Left hindlimb (tissue), 1 donor: ENCODE measurements at places on chromosomes 1 and 21.
A peak's percentile ranks its signal among the peaks of the same experiment; 100 is the strongest.

DNA sequence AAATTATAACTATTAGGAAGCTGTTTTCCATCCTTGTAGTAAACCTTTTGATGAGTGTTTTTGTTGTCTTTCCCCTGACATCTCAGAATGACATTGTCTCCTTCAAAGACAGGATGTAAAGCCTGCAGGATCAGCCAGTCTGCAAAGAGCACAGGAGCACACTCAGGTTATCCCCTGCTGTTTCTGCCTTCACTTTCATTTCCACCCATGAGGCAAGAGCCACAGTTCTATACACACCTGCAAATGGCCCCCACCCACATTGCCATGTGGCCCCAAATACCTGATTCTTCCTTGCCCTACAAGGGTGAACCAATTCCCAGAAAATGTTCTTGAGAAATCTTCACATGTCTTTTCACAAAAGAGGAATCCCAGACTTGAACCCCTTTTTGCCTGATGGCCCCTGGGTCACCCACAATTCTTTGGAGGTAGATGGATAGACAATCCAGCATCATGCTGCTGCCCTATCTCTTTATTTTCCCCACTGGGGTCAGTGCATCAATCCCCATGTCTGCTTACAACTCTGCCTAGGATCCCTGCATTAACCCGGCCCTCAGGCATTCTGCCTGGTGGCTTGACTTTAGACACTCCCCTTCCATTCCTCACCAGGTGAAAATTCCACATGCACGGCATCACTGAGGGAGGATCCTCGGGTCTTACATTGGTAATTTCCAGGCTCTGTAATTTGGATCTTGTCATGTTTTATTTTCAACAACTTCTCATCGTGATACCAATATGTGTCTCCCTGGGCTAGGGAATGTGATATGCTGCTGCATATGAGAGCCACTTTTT lies 2.6 kb downstream of the FCRL3 start:
- DNase-seq = no peak

- DNase-seq = no peak
These were observed 1105.3 kb upstream of the TMPRSS15 start for GRCh38 chr21:19508844-19509243.

DNA sequence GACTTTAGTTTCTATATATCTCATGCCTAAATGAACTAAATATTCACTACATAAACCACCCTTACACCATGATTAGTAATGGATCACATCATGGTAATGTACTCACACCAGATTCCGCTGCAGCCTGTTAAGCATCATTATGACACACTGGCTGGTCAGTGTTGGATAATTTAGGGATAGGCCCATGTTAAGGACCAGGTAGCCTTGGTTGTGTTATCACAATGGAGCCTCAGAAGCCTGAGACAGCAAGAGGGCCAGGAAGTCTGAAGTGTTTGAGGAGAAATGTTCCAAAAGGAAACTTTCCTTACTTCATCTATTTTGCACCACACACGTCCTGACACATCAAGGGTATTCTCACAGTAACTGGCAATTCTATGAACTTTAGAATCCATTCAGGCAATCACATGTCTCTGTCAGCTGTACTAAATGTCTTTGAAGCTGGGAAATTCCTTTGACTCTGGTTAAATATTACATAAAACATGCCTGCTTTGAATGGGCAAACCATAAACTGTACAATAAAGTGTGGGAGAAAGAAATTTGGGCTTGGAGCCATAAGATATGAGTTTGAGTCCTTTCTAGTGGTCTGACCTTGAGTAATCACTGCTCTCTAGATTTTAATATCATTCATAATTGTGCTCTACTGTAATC lies 105.3 kb upstream of the DPT start:
- no peak for DNase-seq

GRCh38 chr21:45073301-45074047 lies 906 bp upstream of the ADARB1 start:
- DNase-seq = no peak

- peak; percentile 69 for DNase-seq
These were observed 23.0 kb downstream of the ACTA1 start for GRCh38 chr1:229410692-229411433.

DNA sequence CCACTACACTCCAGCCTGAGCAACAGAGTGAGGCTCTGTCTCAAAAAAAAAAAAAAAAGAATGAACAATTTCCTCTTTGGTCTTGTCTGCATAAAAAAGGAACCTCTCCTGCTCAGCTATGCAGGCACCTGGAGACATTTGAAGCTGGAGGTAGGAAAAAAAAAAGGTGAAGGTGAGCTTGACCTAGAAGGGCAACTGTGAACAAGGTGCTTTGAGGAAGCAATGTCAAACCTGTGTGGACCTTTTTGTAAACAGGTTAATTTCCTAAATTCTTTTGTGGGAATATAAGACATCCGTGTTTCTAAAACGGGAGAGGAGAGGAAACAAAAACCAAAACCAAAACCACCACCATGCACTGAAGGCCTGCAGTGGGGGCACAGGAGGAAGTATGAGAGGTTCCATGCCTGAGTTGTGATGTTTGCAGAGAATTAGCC lies 77.5 kb downstream of the SLC45A1 start:
- no peak for DNase-seq

- no peak for DNase-seq
These were observed 178.9 kb upstream of the CAMK1G start for GRCh38 chr1:209404577-209404976.

DNA sequence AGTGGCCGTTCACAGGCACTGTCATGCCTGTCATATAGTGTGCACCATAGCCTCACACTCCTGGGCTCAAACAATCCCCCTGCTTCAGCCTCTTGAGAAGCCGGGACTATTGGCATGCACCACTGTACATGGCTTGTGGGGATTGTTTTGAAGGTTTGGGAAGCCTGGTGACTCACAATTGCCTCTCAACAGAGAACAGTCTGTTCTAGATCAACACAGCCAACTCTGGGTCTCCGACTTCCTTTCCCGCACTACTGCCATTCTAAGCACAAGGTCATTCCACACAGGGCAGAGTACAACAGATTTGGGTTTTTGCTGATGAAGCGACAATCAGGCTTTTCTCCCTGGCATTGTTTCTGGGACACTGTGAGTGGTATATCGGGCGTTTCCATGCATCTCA lies 15.5 kb upstream of the AHCTF1 start:
- DNase-seq = no peak

GRCh38 chr1:110593902-110594301 lies 12.3 kb downstream of the KCNA2 start:
- no peak for DNase-seq

DNA sequence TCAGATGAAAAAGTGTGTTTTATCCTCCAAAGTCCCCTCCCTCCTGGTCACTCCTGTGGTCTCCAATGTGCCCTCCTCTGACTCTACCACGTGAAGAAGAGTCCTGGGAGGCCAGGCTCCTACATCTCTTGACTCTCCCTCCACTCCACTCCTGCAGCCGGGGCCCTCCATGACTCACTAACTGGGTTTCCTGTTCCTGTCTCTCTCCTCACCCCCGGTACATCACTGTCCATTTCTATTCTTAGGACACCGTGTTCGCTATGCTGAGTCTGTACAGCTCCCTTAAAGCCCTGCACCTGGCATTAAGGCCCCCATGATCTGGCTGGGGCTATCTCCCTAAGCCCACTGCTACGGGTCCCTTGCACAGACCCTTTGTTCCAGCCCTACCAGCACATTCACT lies 93.4 kb downstream of the BCAR3 start:
- no peak for DNase-seq

- no peak for DNase-seq
These were observed 738.5 kb upstream of the CHRM3 start for GRCh38 chr1:238647877-238648276.

- DNase-seq = no peak
These were observed 7.1 kb downstream of the FAM89A start for GRCh38 chr1:231032963-231033362.

- DNase-seq = no peak
These were observed 1.2 kb upstream of the BNIPL start for GRCh38 chr1:151035167-151035566.

DNA sequence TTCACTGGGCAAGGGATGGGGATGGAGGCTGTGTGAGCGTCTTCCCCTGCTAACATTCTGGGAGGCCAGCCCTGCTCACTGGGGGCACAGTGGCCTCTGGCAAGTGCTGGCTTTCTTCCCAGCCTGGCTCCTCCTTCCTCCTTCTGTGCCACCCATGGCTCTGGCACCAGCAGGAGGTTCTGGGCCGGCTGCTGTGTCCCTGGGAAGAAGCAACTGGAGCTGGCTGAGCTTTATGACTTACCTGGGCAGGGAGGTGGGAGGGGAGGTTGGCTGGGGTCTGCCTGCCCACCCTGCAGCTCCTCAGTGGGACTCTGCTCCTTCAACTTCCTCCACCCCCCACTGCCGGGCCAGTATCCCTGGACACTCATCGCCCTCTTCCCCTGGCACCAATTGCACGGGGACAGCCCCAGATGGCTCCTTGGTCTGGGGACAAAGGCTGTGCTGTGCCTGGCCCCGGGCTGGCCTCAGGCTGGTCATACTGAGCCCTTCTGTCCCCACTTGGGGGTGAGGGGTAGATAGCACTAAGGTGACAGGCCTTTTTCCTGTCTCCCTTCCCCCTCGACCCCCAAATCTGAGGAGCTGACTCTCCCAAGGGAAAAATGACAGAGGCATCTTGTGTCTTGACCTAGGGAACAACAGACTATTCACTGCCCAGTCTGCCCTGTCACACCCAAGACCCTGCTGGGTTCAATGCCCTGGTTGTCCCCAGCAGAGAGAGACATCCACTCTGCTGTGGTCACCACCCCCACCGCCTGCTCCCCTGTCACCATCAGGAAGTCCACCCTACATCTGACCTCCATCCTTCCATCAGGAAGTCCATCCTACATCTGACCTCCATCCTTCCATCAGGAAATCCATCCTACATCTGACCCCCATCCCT lies 14.4 kb downstream of the CDK18 start:
- no peak for DNase-seq

DNA sequence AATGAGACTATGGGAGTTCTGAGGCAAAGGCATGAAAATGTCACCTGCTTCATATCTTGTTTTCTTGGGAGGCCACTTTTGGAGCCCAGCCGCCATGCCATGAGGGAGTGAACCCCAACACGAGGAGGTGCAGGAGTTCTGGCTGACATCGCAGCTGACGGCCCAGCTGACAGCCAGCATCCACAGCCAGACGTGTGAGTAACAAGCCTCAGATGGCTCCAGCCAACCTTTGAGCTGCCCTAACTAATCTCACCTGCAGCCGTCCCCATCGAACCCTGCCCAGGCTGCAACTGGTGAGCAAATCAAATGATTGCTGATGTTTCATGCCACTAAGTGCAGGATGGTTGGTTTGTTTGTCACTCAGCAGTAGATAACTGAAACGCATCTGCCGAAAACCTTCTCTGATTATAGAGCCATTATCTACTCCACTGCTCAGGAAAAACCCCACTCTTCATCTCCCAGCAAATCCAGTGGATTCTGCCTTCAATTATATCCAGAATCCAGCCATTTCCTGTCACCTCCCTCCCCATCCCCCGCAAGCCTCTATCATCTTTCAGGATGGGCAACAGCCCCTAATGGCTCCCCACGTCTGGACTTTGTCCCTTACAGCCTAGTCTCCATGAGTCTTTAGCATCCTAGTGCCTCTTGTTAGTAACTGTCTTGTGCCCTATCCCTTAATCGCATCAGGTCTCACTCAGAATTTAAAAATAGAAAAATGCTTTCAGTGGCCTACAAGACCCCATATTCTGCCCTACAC lies 18.5 kb upstream of the RAB4A start:
- DNase-seq = no peak

DNA sequence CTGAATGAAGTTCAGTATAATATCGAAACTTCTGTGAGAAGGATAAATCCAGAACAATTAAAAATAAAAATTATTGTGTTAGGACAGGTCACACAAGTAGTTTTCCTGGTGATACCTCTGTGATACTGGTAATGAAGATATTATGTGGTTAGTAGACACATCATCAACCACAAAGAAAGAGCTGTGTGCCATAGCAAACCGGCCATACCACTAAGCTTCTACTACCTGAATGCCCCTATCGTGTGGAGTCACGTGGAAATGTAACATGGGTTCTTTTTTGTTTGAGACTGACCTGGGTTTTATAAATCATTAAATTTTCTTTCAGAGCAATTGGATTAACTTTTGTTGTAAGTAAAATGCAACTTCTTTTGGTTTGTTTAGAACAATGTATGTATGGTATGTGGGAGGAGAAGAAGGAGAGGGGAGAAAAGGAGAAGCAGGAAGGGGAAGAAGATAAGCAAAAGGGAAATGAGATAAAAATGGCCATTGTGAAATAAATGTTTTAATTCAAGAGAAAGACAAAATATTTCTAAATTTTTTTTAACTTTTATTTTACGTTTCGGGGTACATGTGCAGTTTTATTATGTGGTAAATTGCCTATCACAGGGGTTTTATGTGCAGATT lies 58.2 kb upstream of the LRRC8B start:
- DNase-seq = no peak

DNA sequence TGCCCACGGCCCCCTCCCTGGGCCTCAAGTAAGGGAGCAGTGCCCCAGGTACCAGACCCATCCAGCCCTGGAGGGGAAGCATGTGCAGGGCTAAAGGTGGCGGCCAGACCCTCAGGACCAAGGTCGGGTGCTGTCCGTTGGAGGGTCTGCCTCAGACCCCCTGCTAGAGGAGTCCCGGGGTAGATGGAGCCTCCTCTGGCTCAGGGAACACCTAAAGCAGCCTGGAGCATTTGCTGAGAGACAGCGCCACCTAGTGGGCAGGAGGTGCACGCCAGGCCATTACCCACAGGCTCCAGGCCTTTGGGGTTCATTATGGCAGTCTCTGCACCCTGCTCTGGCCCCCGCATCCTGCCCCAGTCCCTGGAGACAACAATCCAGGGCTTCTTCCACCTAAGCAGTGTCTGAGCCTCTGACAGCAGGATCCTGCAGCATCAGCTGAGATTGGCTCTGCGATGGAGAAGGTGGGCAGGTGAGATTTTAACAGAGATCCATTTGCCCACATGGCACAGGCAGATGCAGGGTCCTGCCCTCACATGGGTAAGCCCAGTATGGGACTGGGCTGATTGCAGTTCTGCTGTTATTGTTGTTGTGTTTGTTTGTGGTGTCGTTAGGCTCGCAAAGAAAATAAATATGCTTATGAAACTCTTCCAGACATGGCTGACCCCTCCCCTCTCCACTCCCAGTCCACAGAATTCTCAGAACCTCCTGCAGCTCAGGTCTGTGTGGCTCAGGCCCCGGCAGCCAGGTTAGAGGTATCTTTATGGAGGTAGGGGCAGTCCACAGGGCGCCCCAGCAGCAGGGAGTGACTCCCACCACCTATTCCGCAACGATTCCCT lies 42.4 kb downstream of the CTNNBIP1 start:
- DNase-seq = peak; percentile 79

DNA sequence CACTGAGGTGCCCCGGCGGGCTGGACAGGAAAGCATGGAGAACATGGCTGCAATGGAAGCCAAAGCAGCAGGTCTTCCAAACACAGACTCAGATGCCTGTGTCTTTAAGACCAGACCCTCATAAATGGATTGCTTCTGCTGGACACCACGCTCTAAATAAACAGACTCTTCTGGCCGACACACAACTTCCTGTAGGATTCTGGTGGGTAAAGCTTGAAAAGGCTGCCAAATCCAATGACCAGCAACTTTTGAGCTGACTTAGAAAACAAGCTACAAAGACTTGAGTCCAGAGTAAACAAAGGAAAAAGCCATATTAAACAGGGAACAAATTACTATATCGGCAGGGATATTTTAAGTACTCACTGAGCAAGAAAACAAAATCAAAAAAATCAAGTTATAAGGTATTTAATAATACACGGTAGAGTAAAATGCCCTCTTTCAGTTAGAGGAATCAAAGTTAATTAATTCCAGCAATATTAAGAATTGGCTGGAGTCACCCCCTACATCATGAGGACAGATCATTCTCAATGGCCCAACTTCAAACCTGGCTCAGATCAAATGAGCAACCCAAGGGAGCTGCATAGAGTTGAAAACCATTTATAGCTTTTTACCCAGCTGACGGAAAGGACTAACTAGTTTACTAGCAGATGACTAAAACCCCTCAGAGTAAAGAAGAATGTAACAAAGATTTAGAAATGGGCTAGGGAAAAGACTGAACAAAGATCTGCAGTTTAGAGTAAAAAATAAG lies 102.4 kb downstream of the TGFBR3 start:
- DNase-seq = no peak
